ENCODE measurements at places on chromosomes 3 and 15.

GRCh38 chr3:4993276-4994143 lies 14.3 kb downstream of the BHLHE40 start:
- DNase-seq: no peak

DNA sequence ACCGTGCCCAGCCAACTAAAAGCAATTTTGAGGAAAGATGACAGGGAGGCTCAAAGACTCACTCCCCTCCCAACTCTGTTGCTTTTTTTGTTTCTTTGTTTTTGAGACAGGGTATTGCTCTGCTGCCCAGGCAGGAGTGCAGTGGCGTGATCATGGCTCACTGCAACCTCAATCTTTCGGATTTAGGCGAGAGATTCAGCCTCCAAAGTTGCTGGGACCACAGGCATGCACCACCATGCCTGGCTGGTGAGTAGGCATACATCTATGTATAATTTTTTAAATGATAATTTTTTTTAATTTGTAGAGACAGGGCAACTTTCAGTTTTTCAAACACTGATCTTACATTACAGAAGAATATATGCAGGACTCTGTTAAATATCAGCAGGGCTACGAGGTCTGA lies 15.8 kb upstream of the THUMPD3 start:
- no peak for DNase-seq

GRCh38 chr3:46987743-46988401 lies 8.4 kb downstream of the NBEAL2 start:
- DNase-seq: peak; percentile 72

GRCh38 chr3:59878038-59878427 lies 828.2 kb upstream of the CFAP20DC start:
- DNase-seq: no peak

- DNase-seq: no peak
Measured at GRCh38 chr15:46938169-46938568, 779.1 kb upstream of the SEMA6D start.

GRCh38 chr3:36924744-36925521 lies 19.9 kb downstream of the TRANK1 start:
- DNase-seq: no peak

DNA sequence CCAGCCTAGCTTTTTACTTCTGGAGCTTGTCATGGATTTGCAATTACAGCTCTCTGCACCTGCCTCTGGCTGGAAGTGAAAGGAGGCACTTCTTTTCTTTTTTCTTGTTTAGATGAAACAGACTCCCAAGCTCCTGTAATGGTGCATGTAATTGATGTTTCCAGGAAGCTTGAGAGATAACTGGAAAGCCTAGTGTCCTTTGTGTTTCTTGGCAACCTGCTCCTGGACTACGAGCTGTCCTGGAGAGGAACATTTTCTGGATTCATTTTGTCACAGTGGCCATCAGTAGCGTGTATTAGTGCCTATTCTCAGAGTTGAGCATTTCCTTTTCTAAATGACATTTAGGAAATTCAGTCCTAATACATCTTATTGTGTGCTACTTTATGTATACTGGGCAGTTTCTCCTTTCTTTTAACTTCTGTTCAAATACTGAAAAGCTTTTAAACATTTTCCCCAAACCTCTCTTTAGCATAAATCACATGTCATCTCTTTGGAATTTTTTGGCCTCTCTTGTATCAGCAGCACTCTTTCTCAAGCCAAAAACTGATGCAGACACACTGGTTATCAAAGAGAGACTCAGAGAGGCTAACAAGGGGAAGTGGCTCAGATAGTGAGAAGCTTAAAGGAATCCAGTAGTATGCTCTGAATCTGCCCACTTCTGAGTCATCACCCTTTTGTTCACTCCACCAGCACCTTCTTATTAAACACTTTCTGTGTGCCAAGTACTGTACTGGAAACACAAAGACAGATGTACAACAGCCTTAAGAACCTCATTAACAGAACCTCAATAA lies 62.6 kb upstream of the SLC2A2 start:
- DNase-seq: no peak

GRCh38 chr3:17307887-17308286 lies 423.1 kb downstream of the PLCL2 start:
- DNase-seq: no peak

GRCh38 chr15:100022806-100023205 lies 289.6 kb upstream of the LYSMD4 start:
- DNase-seq: no peak

DNA sequence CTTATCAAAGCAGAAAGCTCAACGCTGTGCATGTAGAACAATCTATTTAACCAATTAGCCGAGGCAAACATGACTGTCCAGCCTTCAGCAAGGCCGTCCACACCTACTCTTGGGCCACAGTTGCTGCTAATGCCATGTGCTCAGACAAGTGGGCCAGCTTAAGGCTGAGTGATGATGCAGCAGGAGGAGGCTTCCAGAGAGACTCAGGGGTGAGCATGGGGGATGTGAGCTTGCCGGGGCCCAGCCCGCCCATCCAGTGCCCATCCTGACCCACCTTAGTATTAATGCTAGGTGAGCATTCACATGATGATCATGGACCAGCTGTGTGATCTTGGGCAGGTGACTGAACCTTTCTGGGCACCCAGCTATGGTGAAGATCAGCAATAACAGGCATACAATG lies 150.1 kb downstream of the TPRA1 start:
- DNase-seq: no peak

DNA sequence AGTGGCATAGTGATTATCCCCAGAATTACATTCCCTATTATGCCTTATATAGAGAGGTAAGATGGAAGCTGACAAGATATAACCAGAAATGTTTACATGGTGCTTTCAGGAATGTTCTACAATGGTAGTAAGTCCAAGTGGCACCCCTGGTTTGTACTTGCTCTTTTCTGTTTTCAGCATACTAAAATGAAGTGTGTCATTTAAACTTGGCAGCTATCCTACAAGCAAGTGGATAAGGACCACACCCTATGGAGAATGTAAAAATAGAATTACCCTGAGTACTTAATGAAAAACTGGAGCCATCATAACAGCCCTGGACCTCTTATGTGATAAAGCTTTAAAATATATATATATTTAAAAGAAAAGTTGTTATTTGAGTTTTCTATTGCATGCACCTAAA lies 1012.7 kb upstream of the CADM2 start:
- DNase-seq: no peak

DNA sequence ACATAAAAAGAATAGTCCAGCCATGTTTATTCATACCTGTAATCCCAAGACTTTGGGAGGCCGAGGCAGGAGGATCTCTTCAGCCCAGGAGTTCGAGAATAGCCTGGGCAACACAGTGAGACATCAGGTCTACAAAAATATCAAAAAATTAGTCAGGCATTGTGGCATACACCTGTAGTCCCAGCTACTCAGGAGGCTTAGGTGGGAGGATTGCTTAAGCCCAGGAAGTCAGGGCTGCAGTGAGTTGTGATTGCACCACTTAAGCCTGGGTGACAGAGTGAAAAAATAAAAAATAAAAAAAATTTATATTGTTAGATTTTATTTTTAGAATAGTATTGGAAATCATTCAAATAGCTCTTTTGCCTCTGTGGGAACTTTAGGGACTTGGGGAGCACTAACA lies 12.8 kb upstream of the TM4SF1 start:
- DNase-seq: no peak

All from femur (tissue), 1 donor.